ENCODE measurements at places on chromosomes 3 and 15.

GRCh38 chr3:20516311-20516710, 330.3 kb upstream of the SGO1 start:
- no peak for DNase-seq

DNA sequence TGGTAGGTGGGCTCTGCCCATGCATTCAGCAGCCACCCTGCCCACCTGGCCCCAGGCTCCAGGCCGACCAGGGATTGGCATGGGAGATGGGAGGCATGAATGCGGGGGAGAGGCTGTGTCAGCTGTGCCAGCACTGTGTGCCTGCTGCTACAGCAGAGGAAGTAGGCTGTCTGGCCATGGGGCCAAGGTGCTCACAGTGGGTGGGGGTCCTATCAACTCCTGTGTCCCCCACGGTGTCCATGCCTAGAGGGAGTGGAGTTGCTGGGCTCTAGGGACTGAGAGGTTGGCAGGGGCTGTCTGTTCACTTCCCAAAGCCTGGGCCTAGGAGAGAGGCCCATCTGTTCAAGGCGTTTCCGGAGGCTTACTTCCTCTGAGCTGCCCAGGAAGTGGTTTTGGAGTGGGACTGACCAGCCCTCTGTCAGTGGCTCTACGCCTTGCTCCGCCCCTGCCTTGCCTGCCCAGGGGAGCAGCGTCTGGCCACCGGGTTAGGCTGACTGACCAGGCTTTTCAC, 5.8 kb downstream of the PRKCD start:
- DNase-seq: no peak

- peak; percentile 32 for DNase-seq
Measured at GRCh38 chr15:60212536-60212935, 185.2 kb downstream of the ANXA2 start.

- no peak for DNase-seq
Measured at GRCh38 chr15:72033711-72034110, 84.2 kb downstream of the MYO9A start.

DNA sequence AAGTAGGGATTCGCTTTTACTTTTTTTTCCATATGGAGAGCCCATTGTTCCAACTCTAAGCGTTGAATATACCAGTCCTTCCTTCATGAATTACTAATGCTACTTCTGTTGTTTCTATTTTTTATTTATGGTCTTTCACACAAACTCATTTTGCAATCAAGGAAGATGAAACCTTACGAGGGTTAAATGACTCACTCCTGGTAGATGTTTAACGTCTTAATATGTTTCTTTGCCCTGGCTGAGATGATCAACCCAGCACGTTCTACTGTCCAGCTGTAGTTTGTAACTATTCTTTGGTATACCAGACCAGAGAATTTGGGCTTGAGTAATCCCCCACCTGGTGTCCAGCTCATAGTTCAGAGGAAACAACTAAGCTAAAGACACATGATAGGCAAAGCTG, 23.1 kb downstream of the CDCP1 start:
- DNase-seq: no peak

DNA sequence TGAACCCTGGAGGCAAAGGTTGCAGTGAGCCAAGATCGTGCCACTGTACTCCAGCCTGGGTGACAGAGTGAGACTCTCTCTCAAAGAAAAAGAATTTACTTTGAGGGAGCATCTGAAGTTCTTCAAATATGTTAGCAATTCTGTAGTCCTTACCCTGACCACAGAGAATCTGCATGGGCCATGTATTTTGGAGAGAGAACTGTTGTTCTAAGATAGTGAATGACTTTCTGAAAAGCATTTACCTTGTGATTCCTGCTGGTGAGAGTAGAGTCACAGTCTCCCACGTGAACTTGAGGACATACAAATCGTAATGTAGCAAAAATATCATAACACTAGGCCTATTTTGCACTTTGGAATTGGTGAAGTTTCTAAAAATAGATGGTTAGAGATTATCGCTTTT, 3.9 kb downstream of the BRK1 start:
- no peak for DNase-seq

DNA sequence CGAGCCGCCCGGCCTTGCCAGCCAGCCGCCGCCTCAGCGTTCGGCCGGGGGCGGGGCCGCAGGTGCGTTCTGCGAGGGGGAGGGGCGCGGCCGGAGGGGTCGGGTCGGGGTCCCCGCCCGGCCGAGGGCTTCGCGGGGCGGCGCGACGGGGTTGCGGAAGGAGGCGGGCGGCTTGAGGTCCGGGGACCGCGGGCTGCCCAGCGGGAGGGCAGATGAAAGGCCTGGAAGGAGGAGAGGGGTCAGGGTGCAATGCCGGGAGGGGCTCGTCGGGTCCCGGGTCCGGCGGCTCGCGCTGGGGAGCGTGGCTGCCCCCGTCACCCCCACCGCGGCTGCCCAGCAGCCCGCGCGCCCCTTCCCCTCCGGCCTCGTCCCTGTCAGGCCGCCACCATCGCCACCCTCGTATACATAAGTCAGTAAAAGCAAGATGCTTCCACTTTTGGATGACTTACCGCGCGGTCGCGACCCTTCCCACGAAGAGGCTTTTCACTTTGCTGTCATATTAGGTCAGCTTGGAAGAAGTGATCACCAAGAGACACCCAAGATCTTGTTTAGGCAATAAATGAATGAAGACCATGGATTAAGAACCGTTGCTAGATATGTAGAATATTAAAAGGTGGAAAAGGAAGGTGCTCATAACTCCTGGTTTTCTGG, 620 bp upstream of the ANP32A start:
- no peak for DNase-seq

DNA sequence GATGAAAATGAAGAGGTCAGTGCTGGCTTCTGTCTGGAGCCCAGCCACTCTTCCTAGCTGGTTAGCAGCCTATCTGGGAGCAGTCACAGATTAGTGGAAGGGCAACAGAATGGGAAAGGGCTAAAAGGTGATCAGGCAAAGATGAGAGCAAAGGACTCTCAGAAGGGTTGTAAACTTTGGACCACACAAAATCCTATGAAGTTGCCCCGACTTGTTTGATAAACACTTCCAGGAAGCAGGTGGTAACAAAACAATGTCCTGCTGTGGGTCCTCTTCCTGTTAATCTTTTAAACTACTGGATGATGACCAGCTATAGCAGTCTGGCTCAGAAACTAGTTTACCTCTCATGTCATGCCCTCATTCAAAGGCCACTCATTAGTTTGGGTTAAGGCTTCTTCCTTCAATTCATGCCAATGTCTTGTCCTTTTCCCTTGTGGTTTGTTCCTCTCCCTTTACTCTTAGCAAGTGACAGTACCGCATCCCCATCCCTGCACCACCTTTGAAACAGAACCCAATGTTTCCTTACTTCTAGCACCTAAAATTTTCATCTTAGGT, 19.2 kb downstream of the POLG start:
- no peak for DNase-seq

- no peak for DNase-seq
Measured at GRCh38 chr3:36920884-36921567, 23.8 kb downstream of the TRANK1 start.

- no peak for DNase-seq
Measured at GRCh38 chr3:42638339-42638842, 15.1 kb upstream of the ZBTB47 start.

DNA sequence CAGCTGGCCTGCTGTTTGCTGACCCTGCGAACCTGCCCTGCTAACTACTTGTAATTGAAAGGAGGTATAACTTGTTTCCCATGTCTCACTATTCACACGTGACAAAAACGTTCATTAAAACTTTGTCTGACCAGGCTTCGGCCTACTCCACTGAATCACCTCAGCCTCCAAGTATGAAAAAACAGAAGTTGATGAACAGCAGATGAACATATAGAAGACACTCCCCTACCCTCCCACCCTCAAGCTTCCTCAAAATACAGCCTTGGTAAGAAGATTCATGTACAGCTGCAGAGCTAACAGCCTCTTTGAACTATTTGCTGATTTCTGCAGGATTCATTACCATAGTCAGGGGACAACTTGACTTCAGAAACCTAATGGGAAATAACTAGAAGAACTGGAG, 10.7 kb downstream of the RBM15B start:
- DNase-seq: no peak

- no peak for DNase-seq
Measured at GRCh38 chr3:194070220-194070633, 65.7 kb upstream of the HES1 start.

DNA sequence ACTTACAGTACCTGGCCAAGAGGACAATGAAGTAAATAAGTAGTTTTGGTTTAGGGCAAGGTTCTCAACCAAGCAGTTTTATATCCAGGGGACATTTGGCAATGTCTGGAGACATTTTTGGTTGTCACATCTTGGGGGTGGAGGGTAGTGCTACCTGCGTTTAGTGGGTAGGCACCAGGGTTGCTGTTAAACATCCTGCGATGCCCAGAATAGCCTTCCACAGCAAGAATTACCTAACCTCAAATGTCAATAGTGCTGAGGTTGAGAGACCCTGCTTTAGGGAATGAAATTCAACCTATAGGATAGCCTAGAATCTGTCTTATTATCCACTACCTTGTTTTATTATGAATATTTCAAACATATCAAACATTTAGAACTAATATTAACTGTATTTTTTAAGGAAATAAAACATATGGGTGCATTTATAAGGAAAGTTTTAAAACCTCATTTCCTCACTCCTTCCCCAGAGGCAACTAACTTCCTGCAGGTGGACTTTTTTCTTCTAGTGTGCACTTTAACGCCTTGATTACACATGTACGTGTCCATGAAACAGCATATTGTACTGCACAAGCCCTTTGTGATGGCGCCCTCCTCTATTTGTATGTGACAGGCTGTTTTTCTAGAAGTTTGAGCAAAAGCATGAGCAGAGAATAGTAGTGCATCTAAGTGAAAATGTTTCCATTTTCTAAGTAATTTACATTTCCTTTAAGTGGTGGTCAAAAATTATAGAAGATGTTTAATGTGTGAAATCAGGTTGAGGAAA, 57.1 kb downstream of the TRAK1 start:
- DNase-seq: no peak

- DNase-seq: no peak
Measured at GRCh38 chr3:27686642-27687041, 35.5 kb downstream of the EOMES start.

- DNase-seq: no peak
Measured at GRCh38 chr15:56653107-56653506, 80.2 kb downstream of the ZNF280D start.

DNA sequence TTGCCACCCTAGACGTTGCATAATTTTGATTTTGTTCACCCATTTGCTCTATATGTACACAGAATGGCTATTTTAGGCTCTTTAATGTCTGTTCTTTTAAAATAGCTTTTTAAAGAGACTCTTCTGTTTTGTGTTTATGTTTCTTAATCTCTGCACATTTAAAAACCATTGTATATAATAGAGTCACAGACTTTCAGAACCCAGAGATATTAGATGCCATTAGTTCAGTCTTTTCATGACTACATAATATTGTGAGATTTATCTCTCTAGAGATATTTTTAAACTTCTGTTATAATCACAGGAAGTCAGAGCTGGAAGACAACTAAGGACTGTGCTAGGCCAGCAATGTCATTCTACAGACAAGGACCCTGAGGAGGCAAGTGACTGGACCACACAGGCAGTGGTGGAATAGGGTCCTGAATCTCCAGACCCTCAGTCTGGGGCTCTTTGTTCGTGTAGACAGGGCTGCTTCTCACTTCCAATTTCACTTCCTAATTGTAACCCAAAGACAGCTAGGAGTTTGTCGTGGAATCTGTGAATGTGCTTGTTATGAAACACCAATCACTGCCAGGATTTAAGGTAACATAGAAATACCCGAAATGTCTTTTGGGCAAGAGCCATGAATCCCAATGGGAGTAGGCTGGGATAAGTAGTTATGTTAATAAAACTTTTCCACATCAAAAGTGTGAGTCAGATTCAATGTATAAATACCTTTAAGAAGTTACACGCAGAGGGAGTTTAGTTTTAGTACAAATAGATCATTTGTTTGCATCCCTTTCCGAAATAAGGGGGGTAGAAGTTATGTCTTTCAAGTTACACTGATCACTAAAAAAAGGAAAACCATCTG, 165.2 kb upstream of the ROPN1 start:
- DNase-seq: no peak

- no peak for DNase-seq
Measured at GRCh38 chr3:80068459-80068858, 300.7 kb upstream of the ROBO1 start.
